ENCODE measurements at places on chromosomes 4 and X. TPM values are rescaled to one million over a fixed set of nuclear protein-coding genes. Genes with fewer than 3 reads are reported as not detected.

CCDC110 gene
- total RNA-seq: 0.47 TPM

ZNF157 gene
- 1.1 TPM for total RNA-seq

DCLK2 gene
- not detected for total RNA-seq

CXXC4 gene
- 0.20 TPM for total RNA-seq

XK gene
- 0.12 TPM for total RNA-seq

USP27X gene
- 3.2 TPM for total RNA-seq

PRRG1 gene
- not detected for total RNA-seq

GPC3 gene
- 1.2 TPM for total RNA-seq

GRCh38 chrX:119729408-119730201 lies 28.8 kb upstream of the SOWAHD start:
- H3K4me1 ChIP-seq: peaks cover 6% of the 10 kb centered on the region
- DNase-seq: peak; percentile 50
- no peak overlapping the region for H3K27ac ChIP-seq
- H3K4me3 ChIP-seq: no peak overlapping the region

DNA sequence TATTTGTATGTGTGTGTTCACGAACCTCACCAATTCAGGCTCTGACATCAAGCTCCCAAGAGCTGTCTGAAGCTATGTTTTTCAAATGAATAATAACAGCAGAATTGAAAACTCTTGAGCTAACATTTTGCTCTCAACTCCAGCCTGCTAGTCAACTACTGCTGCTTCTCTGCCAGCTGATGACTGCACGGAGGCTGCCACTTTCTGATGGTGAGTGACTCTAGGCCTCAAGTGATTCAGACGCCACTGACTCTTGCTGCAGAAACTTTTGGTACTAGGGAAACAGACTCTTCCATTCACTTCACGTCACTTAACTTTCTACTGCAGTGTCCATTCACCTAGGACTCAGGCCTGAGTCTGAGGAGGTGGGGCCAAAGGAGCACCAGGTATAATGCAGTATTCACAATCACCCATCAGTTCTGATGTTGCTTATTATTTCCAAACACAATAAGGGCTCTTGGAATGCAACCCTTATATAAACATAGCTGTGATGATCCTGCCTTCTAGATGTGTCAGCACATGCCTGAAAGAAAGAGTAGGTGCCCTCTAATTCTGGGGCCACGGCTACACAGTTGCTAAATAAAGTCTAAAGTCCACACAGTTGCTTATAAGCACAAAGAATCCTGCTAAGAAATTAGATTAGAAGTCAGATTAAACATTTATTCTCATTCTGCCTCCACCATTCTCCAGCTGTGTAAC lies 16.0 kb downstream of the PRDM8 start:
- H3K4me1 ChIP-seq: no peaks in the 10 kb centered on the region
- no peak overlapping the region for H3K27ac ChIP-seq
- H3K4me3 ChIP-seq: no peak overlapping the region
- DNase-seq: no peak
- H3K27me3 ChIP-seq: no peaks in the 10 kb centered on the region

GRCh38 chr4:138104284-138104680 lies 137.9 kb downstream of the SLC7A11 start:
- no peaks in the 10 kb centered on the region for H3K4me1 ChIP-seq
- H3K4me3 ChIP-seq: no peak overlapping the region
- no peaks in the 10 kb centered on the region for H3K36me3 ChIP-seq
- H3K27me3 ChIP-seq: no peaks in the 10 kb centered on the region
- H3K27ac ChIP-seq: no peak overlapping the region

- H3K27me3 ChIP-seq: no peaks in the 10 kb centered on the region
- H3K27ac ChIP-seq: no peak overlapping the region
- no peak overlapping the region for H3K4me3 ChIP-seq
- no peaks in the 10 kb centered on the region for H3K4me1 ChIP-seq
These were observed 59.3 kb upstream of the HS3ST1 start for GRCh38 chr4:11487868-11488544.

DNA sequence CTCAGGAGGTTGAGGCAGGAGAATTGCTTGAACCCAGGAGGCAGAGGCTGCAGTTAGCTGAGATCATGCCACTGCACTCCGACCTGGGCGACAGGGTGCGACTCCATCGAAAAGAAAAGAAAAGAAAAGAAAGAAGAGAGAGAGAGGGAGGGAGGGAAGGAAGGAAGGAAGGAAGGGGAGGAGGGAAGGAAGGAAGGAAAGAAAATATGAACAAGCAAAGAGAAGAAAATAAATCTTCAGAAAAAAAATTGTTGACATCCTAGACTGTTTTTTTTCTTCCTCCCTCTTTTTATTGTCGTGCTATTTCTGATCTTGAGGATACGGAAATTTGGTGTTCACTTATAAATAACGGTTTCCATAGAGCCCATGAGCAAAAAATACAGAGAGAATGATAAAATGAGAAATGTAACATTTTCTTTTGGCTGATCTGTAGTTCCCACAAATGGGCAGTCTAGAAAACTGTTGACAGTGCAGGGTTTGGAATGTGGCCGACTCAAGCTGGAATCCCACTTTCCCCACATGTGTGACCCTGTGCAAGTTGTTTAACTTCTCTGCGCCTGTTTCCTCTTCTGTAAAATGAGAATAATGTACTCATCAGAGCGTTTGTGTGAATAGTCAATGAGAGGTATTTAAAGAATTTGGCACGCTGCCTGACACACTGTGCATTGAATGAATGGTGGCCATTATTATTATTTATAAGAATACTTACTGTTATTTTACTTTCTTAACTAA lies 19.4 kb downstream of the SORBS2 start:
- no peak overlapping the region for H3K27ac ChIP-seq
- no peaks in the 10 kb centered on the region for H3K4me1 ChIP-seq
- no peaks in the 10 kb centered on the region for H3K36me3 ChIP-seq
- no peak overlapping the region for H3K4me3 ChIP-seq
- peaks cover 6% of the 10 kb centered on the region for H3K27me3 ChIP-seq

DNA sequence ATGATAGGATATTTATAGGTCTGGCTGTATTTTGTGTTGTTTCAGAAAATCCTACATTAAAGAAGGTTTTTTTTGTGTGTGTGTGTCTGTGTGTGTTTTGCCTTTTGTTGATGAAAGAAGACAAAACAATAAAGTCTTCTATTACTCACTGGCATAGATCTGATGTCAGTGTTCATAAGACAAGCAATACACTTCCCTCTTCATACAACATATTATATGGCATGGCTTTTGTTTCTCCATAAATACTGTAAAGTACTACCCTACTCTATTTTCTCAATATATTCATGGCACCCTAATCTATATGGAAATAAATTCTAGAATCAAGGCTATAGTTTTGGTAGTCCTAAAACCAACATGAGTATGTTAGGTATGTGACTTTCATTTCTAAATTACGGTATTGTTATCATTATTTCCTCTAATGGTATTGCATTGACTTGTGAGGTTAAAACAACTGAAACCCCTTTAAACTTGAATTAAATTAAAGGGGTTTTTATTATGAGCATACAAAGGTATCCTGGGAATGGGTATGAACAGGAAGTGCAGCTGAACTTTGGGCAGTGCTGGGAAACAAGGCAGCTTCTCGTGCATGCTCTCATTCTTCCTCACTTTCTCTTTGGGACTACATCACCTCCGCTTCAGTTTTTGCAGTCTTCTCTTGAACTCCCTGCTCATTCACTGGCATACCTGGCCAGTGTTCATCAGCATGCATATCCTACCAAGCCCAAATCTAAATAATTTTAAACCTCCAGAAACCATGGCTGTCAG lies 70.5 kb upstream of the PRSS48 start:
- H3K36me3 ChIP-seq: no peaks in the 10 kb centered on the region
- H3K27me3 ChIP-seq: no peaks in the 10 kb centered on the region
- no peaks in the 10 kb centered on the region for H3K4me1 ChIP-seq

- H3K4me3 ChIP-seq: no peak overlapping the region
- DNase-seq: no peak
- no peaks in the 10 kb centered on the region for H3K27me3 ChIP-seq
- no peaks in the 10 kb centered on the region for H3K4me1 ChIP-seq
These were observed 158.8 kb upstream of the AADAT start for GRCh38 chr4:170248576-170248975.

DNA sequence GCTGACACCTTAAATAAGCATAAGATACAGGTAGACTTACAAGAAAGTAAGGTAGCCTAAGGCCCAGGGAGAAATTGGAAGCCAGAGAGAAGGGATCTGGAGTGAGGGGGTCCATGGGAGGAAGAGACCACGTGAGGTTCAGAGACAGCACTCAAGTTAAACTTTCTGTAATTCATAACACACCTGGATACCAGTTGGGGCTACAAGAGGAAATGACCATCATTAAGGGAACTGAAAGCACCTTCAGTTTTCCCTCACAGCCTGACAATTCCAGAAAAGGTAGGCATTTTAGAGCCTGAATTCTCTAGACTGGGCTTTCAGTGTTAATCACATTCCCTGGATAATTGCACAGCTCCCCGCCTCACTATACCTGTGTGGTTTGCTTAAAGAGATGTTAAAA lies 355.5 kb downstream of the FBXW7 start:
- H3K4me3 ChIP-seq: no peak overlapping the region
- no peak for DNase-seq
- H3K36me3 ChIP-seq: no peaks in the 10 kb centered on the region
- no peak overlapping the region for H3K27ac ChIP-seq
- peaks cover 10% of the 10 kb centered on the region for H3K4me1 ChIP-seq

GRCh38 chr4:8409264-8410065 lies 31.1 kb downstream of the ACOX3 start:
- peaks cover 36% of the 10 kb centered on the region for H3K4me1 ChIP-seq
- peaks cover 10% of the 10 kb centered on the region for H3K36me3 ChIP-seq

- no peak overlapping the region for H3K27ac ChIP-seq
These were observed 632.6 kb upstream of the INTU start for GRCh38 chr4:127000110-127000509.

DNA sequence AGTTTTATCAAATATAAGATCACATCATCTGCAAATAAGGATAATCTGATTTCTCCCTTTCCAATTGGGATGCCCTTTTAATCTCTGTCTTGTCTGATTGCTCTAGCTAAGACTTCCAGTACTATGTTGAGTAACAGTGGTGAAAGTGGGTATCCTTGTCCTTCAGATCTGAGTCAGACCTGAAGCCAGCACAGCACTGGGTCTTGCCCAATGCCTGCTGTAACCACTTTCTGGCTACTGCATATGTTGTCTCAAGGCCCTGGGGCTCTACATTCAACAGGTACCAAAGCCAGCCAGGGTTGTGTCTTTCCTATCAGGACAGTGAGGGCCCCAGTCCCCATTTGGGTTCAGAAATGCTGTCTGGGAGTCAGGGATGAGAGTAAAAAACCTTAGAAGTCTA lies 90.3 kb downstream of the CYSLTR1 start:
- H3K27me3 ChIP-seq: no peaks in the 10 kb centered on the region
- no peak for DNase-seq
- H3K27ac ChIP-seq: no peak overlapping the region

GRCh38 chr4:16217300-16218051 lies 8.8 kb downstream of the TAPT1 start:
- H3K36me3 ChIP-seq: peaks cover 13% of the 10 kb centered on the region
- DNase-seq: no peak
- no peak overlapping the region for H3K4me3 ChIP-seq
- H3K27ac ChIP-seq: no peak overlapping the region
- H3K4me1 ChIP-seq: peaks cover 22% of the 10 kb centered on the region

GRCh38 chrX:86014421-86014820 lies 32.9 kb downstream of the CHM start:
- no peaks in the 10 kb centered on the region for H3K27me3 ChIP-seq
- no peak for DNase-seq
- H3K27ac ChIP-seq: no peak overlapping the region
- no peaks in the 10 kb centered on the region for H3K36me3 ChIP-seq

DNA sequence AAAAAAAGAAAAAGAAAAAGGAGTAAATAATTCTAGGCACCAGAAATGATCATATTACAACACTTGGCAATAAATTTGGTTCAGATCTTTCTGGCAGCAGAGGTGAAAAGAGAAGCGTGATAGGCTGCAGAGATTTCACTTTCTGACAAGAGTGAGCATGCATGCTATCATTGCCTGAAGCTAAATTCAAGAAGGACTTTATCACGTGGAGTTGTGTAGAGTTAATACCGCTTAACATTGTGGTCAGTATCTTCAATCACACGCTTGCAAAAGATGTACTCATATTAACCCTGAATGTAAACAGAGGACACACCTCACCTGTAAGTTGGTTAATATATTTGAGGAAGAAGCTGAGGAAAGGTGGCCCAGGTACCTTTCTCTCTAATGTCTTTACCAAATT lies 31.4 kb upstream of the RBPJ start:
- H3K4me3 ChIP-seq: no peak overlapping the region
- no peak overlapping the region for H3K27ac ChIP-seq
- no peaks in the 10 kb centered on the region for H3K4me1 ChIP-seq
- DNase-seq: no peak

Data from T-cell (primary cell).